Cerebellum (tissue), 4 donors: ENCODE measurements at places on chromosomes 5 and 9. TPM values are rescaled to one million over a fixed set of nuclear protein-coding genes. Genes with fewer than 3 reads are reported as not detected.

Gene PPIC
- 4.7 TPM for total RNA-seq

Gene CSF2
- total RNA-seq = not detected

Gene BARHL1
- total RNA-seq = 19.3 TPM

Gene ECSCR
- total RNA-seq = 6.1 TPM

Gene SCGB3A2
- not detected for total RNA-seq

Gene SREK1
- 182 TPM for total RNA-seq

Gene SPAG8
- total RNA-seq = 4.0 TPM

Gene FAM221B
- not detected for total RNA-seq

Gene MYOT
- 0.18 TPM for total RNA-seq

Gene PDCD1LG2
- 0.09 TPM for total RNA-seq

Gene OLFML2A
- 5.4 TPM for total RNA-seq

Gene ARID3C
- 0.45 TPM for total RNA-seq

Gene FCN2
- total RNA-seq = not detected

Gene DMAC1
- 15.8 TPM for total RNA-seq

Gene HMCN2
- total RNA-seq = 2.3 TPM

Gene PLPPR1
- 65.3 TPM for total RNA-seq

Gene PCDHGA2
- 11.4 TPM for total RNA-seq

Gene DNAJC25
- total RNA-seq = 4.4 TPM

Gene MEGF10
- total RNA-seq = 72.2 TPM

Gene KIAA1958
- total RNA-seq = 31.9 TPM

Gene NMUR2
- total RNA-seq = not detected

Gene DRD1
- 1.3 TPM for total RNA-seq

Gene NIPAL4
- total RNA-seq = not detected

Gene MARCOL
- total RNA-seq = not detected

Gene URM1
- total RNA-seq = 13.3 TPM

Gene ROR2
- 7.1 TPM for total RNA-seq

Gene FOXD4
- 1.00 TPM for total RNA-seq
